ENCODE measurements at places on chromosomes 2 and 18.

GRCh38 chr2:120091436-120091835 lies 78.6 kb downstream of the EPB41L5 start:
- DNase-seq, result no peak

DNA sequence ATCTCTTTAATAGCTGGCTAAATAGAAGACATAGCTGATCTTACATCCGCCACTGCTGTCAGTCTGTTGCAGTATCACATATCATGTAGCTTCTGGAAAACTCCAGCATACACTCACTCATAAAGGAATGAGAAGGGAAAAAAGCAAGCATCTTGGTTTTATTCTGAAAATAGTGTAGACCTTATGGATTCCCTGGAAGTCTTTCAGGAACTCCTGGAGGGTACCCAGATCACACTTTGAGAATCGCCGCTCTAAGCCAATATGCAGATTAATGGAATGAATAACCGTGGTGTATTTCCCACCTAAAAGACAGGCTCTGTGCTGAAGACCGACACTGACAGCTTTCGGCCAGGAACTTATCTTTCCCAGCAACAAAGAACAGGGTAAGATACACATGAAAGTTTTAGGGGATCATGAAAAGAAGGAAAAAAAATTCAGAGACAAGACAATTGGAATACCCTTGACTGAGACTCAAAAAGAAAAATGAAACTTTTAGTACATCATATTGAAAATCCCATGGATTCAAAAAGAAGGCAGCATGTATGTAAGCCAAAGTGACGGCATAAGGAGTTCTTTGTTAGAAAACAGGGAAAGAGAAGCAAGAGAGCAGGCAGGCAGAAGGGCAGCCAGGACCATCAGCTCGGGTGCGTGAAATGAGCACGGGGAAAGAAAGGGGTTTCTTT lies 56.4 kb upstream of the SEC11C start:
- no peak for DNase-seq

- DNase-seq, result no peak
Observed at GRCh38 chr18:23257686-23258565, 122.6 kb downstream of the CABLES1 start.

DNA sequence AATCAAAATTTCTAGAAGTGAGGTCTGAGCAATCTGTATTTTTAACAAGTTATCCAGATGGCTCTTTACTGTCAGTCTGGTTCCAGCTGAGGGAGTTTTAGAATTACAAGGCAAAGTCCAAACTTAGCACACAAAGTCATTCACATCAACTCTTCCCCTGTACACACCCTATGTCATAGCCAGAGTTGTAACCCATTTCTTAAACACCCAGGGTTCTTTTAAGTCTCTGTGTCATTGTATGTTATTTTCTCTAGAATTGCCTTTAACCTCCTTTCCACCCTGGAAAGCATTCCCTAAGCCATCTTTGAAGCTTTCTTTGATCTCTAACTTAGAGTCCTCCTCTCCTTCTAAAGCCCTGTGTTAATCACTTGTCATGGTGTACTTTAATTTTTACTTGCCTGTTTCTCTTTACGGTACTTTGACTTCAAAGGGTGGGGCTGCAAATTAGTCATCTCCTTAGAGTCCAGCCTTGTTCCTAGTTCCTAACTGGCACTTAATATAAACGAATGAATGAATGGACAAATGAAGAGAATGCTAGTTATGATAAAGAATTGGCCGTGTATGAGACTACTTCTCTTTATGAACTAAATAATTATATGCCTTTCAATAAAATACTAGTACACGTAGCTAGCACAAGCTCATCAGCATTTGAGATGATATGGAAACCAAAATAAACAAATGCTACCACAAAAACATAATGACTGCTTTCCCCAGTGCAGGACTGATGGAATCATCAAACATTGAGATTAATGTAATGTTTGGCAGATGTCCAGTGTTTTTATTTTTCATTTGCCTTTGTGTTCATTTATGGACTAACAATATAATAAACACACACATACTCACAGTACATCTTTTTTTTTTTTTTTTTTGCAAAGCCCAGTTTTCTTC lies 11.9 kb upstream of the ACTR3 start:
- no peak for DNase-seq

- DNase-seq, result no peak
Observed at GRCh38 chr18:35672897-35673296, 91.4 kb downstream of the GALNT1 start.

- no peak for DNase-seq
Observed at GRCh38 chr2:220533485-220533884, 906.1 kb downstream of the SLC4A3 start.

DNA sequence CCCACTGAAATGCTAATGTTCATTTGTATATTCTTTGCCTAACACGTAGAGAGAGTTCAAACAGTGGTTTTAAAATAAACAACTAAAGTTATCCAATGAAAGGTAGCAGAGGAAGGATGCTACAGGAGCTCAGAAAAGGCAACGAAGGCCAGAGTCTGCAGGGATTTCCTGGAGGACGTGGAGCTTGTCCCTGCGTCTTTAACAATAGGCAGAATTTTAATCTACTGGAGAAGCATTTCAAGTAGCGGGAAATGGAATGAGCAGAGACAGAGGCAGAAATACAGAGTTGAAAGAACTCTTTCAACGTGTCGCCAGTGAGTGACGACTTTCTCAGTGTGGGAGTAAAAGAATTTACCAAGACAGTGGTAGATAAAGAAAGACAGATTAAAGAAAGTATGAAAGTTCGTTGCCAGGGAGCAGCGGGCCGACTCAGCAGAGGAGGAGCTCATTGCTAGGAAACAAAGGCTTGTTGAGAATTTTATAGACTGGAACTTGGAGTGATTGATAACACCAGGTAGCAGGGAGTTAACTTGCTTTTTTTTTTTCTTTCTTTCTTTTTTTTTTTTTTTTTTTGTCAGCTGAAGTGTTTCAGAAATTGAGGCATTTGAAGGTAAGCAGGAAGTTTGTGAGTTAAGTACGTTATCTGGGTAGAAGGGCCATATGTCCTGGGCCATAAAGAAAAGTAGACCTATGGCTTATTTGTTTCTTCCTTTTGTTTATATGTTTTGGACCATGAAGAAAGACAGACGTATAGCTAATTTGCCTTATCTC lies 625 bp upstream of the NBAS start:
- peak; percentile 54 for DNase-seq

GRCh38 chr2:18549083-18549482 lies 11.4 kb downstream of the RDH14 start:
- DNase-seq, result no peak
